ENCODE measurements at places on chromosomes 5 and 9.
A peak's percentile ranks its signal among the peaks of the same experiment; 100 is the strongest.

- no peak for DNase-seq
Measured at GRCh38 chr9:5864446-5864845, 26.2 kb upstream of the MLANA start.

- DNase-seq, result peak; percentile 18
Measured at GRCh38 chr9:124251605-124252378, 6.0 kb upstream of the NEK6 start.

DNA sequence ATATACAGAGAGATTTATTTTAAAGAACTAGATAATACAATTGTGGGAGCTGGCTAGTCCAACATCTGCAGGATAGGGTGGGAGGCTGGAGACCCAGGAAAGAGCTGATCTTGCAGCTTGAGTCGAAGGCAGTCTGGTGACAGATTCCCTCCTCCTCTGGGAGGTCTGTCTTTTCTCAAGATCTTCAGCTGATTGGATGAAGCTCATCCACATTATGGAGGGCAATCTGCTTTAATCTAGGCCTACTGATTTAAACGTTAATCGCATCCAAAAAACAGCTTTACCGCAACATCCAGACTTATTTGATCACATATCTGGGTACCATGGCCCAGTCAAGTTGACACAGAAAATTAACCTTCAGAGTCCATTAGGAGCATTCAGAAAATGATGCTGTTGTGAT is 168.1 kb downstream of the ATPSCKMT start:
- no peak for DNase-seq

GRCh38 chr5:171295801-171296200 is 13.2 kb upstream of the TLX3 start:
- DNase-seq, result no peak

GRCh38 chr5:74328221-74328630 is 312.3 kb downstream of the ENC1 start:
- no peak for DNase-seq

GRCh38 chr5:110362261-110362660 is 364.2 kb downstream of the TMEM232 start:
- DNase-seq, result no peak

- no peak for DNase-seq
Measured at GRCh38 chr5:58776559-58776958, 193.7 kb downstream of the RAB3C start.

- no peak for DNase-seq
Measured at GRCh38 chr5:75381456-75381855, 44.4 kb downstream of the HMGCR start.

- no peak for DNase-seq
Measured at GRCh38 chr9:2473681-2474080, 147.9 kb upstream of the VLDLR start.

GRCh38 chr5:119291877-119292276 is 63.9 kb upstream of the TNFAIP8 start:
- DNase-seq, result no peak

GRCh38 chr5:144187699-144188294 is 17.1 kb downstream of the KCTD16 start:
- DNase-seq, result peak; percentile 17

- DNase-seq, result no peak
Measured at GRCh38 chr9:91384954-91385353, 23.2 kb upstream of the AUH start.

DNA sequence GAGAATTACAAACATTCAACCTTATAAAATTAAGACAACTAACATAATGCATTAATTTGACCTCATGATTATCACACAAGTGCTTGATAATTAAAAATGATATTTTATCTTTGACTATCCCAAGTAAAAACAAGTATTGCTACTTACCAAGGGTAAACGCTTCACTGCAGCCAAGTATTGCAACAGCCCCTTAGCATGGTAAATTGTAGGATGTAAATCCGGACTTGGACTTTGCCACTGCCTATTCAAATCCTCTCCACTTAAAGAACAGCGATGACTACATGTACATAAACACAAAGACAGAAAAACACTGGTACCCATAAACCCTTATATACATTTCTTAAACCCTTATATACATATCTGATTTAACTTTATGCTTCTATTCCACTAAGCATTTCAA is 155.1 kb downstream of the AGTPBP1 start:
- no peak for DNase-seq

- no peak for DNase-seq
Measured at GRCh38 chr9:116015855-116016254, 137.7 kb upstream of the PAPPA start.

- DNase-seq, result no peak
Measured at GRCh38 chr5:66974256-66974655, 222.3 kb downstream of the CD180 start.

- DNase-seq, result no peak
Measured at GRCh38 chr5:88892669-88893068, 9.7 kb upstream of the MEF2C start.

GRCh38 chr9:110330484-110331105 is 7.1 kb downstream of the TXNDC8 start:
- no peak for DNase-seq

- DNase-seq, result no peak
Measured at GRCh38 chr9:120913647-120914264, 12.8 kb downstream of the TRAF1 start.

DNA sequence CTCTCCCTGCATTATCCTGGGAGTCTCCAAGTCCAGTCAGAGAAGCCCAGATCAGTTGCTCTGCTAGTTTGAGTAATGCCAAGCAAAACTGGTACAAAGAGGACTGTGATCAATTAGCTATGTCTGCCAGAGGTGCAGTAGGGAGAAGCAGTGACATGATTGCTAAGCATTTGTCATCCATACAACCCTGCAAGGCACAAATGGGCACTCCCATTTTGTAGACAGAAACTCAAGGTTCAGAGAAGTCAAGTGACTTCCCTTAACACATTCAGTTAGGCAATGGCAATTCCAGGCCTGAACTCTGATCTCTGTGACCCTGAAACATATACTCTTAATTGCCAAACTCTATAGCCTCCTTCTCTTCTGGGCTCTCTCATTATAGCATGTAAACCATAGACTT is 34.0 kb downstream of the NDST1 start:
- no peak for DNase-seq

DNA sequence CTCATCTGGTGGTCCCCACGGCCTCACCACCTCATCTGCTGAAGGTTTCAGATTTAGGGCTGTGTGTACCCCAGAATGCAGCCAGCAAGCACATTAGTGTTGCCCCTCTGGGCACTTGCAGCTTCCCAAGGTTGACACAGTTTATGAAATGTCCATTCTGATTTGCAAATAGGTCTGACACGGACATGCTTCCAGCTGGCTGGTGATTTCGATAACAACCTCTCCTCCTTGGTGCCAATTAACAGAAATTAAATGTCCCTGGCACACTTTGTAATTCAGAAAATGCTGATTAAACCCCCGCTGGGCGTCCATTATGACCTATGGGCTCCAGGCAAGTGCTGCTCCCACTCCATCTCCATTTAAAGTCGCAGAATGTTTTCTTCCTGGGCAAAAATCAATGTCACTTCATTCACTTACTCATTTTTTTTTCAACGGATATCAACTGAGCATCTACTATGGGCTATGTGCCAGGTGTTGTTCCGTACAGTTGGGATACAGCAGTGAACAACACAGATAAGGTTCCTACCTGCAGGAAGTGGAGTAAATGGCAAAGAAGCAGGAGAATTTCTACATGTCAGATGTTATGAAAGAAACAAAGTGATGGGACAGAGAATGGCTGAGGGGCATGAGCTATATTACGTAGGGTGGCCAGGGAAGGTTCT is 32.0 kb downstream of the PLAC8L1 start:
- no peak for DNase-seq

DNA sequence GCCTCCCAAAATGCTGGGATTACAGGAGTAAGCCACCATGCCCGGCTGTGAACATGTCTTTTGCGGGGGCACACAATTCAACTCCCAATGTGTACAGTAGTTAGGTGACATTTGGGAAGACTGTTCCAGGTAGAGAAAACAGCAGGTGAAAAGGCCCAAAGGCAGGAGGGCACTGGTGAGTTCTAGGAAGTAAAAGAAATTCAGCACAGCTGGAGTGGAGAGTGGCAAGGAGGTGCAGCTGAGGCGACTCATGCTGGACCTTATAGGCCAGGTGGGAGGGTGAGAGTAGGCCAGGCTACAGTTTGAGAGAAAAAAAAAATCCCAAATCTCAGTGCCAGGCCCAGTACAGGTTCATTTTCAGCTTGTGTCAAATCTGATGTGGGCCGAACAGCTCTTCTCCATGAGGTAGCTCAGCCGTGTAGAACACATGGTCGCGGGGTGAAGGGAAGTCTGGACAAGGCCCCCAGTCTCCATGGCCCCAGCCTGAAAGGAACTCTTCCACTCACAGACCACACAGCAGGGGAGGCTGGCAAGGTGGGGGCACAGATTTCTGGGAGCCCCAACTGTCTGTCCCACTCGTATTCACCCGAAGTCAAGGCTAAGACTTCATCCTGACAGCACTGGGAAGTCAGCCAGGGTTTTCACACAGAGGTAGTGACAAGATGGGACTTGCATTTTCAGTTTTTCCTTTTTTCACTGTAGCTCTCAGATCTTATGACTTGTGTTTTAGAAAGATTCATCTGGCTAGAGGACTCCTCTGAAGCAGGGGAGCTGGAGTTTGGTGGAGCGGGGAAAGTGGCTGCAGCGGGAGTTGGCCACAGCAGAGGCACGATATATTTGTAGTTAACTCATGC is 4.5 kb upstream of the HNRNPAB start:
- no peak for DNase-seq

DNA sequence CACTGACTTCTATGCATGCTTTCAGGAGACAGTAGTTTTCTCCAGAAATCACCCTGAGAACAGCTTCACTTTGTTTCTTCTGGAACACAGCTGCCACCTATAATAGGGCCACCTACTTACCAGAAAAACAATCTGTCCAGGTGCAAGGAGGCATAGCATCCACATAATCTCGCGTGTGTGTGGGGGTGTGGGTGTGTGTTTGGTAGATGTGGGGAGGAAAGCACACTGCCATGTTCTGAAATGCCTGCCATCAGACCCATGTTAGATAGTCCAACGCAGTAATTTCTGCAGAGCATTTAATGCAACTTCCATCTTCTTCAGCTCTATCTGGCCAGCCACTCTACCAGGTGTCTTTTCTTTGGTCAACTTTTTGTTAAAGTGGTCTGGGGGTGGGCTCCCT is 102.9 kb downstream of the ACER2 start:
- no peak for DNase-seq

- no peak for DNase-seq
Measured at GRCh38 chr9:95107976-95108375, 209.5 kb downstream of the FANCC start.

DNA sequence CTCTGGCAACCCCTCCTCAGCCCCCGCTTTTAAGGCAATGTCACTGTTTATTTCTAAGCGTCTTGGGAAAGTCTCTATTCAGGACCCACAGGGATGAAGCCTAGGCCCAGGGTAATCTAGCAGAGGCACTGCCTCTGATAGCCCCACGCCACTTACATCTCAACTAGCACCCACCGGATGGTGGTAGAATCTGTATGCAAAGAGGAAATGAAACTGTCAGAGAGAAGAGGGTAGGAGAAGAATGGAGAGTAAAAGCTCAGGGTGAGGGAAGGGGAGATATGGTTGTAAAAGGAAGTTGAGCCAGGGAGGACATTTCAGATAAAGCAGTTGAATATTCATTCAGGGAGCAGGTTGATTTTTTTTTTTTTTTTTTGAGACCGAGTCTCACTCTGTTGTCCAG is 3.0 kb downstream of the FRRS1L start:
- DNase-seq, result no peak

DNA sequence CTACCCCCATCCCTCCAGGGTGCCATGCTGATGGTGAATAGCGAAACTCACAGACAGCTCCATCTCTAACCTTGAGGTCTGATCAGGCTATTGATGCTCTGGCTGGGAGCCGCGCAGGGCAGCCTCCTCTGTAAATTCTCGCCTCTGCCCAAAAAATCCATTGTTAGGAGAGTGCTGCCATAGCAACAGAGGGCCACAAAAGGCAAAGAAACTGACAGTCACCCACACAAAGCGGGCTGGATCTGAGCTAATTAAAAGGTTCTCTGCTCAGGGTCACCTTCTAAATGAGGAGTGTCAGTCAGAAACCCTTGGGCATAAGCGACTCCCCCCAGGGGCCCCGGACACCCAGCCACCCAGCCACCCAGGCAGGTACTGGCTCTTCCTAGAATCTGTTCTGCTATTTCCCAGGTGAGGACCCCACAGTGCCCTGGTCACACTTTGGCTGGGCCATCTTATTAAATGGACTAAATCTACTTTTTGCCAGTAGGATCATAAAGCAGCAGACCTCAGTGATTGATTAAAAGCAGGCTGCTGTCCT is 126.7 kb downstream of the MED10 start:
- no peak for DNase-seq

DNA sequence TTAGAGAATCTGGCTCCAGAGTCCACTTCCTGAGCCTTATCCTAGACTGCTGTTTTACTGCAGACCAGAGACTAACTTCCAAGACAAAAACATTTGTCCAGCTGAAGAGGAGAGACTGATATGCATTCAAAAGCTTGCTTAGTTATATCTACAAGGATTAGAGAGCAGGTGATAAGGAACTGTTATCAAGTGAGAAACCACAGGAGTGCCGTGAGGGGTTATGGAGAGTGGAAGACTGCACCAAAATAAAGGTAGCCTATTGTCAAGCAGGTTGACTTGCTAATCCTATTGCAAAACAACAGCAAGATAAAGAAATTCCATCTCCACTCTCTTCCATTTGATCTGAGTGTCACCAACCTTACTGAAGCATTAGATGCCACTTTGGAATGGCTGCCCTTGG is 139.1 kb downstream of the SCAMP1 start:
- no peak for DNase-seq

- no peak for DNase-seq
Measured at GRCh38 chr5:31751610-31752009, 112.7 kb downstream of the PDZD2 start.

- DNase-seq, result no peak
Measured at GRCh38 chr9:121266906-121267650, 884 bp upstream of the GSN start.

DNA sequence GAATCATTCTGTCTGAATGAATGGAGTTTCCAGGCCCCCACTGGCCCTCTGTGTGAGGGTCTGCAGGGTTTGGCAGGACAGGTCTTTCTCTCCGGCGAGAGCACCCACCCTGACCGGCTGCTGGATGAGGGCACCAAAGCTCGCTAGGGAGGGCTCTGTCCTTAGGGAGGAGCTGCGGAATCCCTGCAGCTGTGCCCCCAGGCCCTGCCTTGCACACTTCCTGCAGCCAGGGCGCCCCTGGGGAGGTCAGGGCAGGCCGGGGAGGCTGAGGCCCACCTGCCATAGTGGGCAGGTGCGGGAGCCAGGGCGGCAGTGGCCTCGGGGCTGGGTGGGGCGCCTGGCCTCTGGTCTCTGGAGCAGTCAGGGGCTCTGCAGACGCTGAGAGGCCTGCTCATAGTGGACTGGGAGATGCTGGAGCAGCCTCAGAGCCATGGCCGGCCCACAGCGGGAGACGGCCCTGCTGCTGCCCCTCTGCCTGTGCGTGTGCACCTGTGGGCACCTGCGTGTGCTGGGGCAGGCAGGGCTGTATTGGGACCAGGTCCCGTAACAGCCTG is 36.1 kb downstream of the EXOC3 start:
- DNase-seq, result no peak

DNA sequence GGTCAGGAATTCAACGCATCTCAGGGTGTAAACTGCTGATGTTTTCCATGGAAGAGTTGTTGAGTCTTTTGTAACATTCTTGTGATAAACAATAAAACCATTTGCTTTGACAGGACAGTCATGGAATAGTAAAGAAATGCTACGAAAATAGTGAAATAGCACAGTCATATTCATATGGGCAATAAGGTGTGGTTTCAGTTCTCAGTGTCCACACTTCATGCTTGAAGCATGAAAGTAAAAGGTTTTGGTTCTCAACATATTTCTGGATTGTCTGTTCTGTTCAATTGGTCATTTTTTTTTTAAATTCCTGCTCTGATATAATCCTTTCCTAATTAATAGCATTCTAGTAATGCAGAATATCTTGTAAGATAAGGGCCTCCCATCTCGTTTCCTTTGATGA is 467.6 kb upstream of the ZNF608 start:
- no peak for DNase-seq

All from NCI-H510A treated with DMSO at 0.1 percent for 48 hours (cell line).